ENCODE measurements at places on chromosomes 5 and 9.

- peak; percentile 47 for DNase-seq
Measured at GRCh38 chr5:35518104-35518503, 99.6 kb upstream of the SPEF2 start.

DNA sequence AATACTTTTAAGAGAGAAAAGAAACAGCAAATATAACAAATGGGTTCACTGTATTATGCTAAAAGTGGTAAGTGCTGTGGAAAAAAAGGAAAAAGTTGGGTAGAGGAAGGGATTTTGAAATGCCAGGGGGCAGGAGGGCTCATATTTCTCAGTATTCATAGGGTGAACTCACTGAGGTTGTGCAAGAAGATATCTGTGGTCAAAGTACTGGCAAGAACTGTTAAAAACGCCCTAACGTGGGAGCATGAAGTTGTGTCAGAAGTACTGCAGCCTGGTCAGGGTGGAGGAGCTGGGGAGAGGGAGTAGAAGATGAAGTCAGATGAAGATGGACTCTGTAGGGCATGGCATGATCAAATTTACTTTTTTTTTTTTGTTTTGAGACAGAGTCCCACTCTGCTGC is 31.2 kb upstream of the SLC28A3 start:
- no peak for DNase-seq

GRCh38 chr9:87795178-87795577 is 69.3 kb downstream of the CTSL start:
- no peak for DNase-seq

DNA sequence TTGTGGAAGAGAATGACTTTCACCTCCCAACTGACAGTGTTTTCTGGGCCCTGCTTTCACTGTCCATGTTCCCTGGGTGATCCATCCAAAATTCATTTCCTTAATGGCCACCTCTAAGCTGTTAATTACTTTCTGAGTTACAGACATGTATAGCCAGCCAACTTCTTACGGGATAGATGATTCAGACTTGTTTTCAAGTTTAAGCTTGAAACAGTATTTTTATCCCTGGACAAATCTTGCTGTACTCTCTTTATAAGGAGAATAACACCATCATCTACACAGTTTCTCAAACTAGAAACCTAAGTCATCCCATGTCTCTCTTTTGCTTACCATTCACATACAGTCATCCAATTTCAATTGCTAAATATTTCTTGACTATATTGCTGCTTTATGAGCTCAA is 6.9 kb downstream of the FAM174A start:
- no peak for DNase-seq

DNA sequence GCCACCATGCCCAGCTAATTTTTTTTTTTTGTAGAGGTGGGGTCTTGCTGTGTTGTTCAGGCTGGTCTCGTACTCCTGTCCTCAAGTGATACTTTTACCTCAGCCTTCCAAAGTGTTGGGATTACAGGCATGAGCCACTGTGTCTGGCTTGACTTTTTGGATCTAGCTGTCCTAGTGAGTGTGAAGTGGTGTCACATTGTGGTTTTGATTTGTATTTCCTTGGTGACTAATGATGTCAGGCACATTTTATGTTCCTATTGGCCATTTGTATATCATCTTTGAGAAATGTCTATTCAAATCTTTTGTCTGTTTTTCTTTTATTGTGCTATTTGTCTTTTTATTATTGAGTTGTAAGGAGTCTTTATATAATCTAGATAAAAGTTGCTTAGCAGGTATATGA is 53.5 kb upstream of the MCCC2 start:
- DNase-seq: no peak

- no peak for DNase-seq
Measured at GRCh38 chr9:125505988-125506438, 201.0 kb downstream of the MAPKAP1 start.

DNA sequence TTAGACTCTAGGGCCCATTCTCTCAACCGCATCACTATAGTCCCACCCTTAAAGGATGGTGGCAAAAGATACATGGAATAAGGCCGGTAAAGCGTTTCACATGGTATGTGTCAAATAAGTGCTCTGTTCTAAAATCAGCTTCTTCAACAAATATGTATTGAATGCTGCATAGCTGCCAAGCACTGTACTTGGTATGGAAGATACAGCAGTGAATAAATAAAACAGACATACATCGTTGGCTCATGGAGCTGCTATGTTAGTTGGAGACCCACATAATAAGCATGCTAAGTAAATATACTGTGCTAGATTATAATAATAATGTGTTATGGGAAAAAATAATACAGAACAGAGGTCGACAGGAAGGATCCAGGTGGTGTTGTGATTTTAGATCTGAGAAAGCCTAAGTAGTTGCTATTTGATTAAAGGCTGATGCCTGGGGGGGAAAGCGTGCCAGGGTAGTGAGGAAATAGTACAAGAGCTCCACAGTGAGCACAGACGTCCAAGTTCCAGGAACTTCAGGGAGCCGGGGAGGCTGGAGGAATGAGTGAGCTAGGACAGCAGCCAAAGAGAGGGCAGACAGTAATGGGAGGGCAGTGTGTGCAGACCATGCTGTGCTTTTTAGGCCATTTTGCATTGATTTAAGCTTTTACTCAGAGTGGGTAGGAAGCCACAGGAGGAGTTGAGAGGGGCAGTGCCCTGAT is 93.7 kb downstream of the JAKMIP2 start:
- DNase-seq: no peak

DNA sequence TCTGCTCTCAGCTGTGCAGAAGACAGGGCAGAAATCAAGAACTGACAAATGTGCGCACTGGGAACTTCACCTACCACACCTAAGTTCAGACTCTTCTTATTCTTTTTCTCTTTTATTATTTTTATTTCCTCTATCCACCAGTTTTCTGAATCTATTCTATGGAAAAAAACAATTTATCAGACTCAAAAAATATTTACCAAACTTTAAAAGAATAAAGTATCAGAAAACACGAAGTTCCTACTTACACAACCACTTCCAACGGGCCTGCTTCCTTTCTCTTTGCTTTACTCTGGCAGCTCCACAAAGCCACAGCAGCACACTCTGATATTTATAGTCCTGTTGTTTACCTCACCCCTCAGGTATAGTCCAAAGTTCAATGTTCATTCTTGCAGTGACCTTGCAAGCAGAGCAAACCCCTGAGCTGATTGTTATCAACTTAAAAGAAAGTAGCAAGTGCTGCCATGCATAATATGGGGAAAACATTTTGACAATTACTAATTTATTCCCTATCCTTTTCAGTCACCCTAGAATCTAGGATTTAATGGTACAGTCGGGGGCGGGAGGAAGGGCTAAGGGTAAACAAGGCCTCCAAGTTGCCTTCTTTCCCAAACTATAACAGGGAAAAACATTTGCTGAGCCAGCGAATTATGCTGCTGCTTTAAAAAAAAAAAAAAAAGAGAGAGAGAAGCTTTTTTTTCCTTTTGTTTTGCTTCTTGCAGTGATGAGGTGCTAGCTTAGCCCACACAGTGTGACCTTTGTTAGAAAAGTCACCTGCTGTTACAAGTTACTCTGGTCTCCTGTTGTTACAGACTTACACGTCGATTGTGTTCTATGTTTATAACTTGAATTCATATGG is at the start of gene SELENOP:
TSS of gene SELENOP (minus strand) at position 302 of the 856 bp plus-strand sequence. CDS start 3,539 bp downstream, outside the sequence.
- no peak for DNase-seq

GRCh38 chr9:13480693-13481092 is 201.2 kb upstream of the MPDZ start:
- DNase-seq: no peak

GRCh38 chr5:141729387-141730006 is 47.5 kb upstream of the ARAP3 start:
- no peak for DNase-seq

GRCh38 chr5:108303611-108304010 is 78.3 kb downstream of the FBXL17 start:
- DNase-seq: no peak

DNA sequence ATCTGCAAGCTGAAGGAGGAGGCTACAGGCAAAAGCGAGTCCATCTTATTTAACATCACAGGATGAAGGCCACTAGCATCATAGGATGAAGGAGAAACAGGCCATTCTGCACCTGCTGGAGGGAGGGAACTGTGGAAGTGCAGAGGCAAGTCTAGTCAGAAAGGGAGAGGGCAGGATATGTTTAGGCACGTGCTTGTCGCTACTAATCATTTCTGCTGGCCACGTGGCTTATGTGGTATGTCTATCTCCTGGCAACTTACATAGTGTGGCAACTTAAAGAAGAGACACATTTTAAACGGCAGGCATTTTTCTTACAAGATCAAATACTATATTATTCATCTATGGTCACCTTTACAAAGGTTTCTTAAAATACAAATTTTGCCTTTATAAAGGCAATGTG is 74.0 kb downstream of the GNAQ start:
- DNase-seq: no peak

- no peak for DNase-seq
Measured at GRCh38 chr5:122936088-122936487, 90.7 kb downstream of the SNX24 start.

GRCh38 chr9:36345103-36345846 is 54.8 kb downstream of the RNF38 start:
- DNase-seq: no peak

DNA sequence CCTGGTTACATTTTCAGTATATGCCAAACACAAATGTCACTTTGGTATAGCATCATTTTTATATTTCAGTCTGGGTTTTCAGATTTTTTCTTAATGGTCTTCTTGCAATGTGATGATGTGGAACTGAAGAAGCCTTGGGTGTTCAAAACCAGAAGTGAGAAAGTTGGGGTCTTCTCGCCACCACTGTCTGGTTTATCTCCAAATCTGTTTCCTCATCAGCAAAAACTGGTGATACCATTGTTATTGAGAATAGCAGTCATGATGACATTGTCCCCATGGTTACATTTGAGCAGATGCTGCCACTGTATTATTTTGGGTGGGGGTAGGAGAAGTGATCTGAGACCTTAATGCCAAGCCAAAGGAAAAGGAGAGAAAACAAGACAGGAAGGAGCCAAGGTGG is 85.9 kb upstream of the MAP3K1 start:
- DNase-seq: no peak

- no peak for DNase-seq
Measured at GRCh38 chr5:131142970-131143617, 22.0 kb downstream of the HINT1 start.

GRCh38 chr5:122984425-122984824 is 52.1 kb downstream of the PPIC start:
- no peak for DNase-seq

DNA sequence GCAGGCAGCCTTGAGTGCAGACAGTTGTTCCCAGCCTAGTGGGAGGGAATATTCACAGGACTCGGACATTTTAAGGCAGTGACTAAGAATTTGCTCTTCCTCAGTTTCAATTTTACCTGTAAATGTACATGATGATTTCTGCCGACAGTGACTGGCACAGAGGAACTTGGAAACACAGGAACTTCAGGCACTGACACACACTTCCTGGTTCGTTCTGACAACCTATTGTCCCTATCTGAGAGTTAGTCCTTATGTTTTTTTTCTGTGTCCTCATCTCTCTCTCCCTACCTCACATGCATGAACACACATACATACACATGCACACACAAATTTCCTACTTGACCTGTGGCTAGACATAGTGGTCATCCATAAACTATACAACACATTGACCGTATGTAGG is 89.4 kb upstream of the CD180 start:
- DNase-seq: no peak

GRCh38 chr9:3331801-3332200 is 194.0 kb downstream of the RFX3 start:
- DNase-seq: no peak

GRCh38 chr5:145911164-145911563 is 25.2 kb upstream of the SH3RF2 start:
- DNase-seq: no peak

- no peak for DNase-seq
Measured at GRCh38 chr9:17875886-17876285, 297.0 kb downstream of the SH3GL2 start.

DNA sequence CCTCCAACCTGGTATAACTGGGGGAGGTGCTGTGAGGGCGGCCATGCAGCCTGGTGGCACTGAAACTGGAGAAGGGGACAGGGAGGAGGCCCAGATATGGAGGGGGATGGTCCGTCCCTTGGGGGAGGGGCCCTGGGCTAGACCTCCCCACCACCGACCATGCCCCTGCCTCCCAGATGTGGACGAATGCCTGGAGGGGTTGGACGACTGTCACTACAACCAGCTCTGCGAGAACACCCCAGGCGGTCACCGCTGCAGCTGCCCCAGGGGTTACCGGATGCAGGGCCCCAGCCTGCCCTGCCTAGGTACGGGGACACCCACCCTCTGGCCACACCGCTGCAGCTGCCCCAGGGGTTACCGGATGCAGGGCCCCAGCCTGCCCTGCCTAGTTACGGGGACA is 15.4 kb upstream of the ASS1 start:
- DNase-seq: no peak

- DNase-seq: no peak
Measured at GRCh38 chr5:85549229-85549628, 1068.5 kb upstream of the COX7C start.

DNA sequence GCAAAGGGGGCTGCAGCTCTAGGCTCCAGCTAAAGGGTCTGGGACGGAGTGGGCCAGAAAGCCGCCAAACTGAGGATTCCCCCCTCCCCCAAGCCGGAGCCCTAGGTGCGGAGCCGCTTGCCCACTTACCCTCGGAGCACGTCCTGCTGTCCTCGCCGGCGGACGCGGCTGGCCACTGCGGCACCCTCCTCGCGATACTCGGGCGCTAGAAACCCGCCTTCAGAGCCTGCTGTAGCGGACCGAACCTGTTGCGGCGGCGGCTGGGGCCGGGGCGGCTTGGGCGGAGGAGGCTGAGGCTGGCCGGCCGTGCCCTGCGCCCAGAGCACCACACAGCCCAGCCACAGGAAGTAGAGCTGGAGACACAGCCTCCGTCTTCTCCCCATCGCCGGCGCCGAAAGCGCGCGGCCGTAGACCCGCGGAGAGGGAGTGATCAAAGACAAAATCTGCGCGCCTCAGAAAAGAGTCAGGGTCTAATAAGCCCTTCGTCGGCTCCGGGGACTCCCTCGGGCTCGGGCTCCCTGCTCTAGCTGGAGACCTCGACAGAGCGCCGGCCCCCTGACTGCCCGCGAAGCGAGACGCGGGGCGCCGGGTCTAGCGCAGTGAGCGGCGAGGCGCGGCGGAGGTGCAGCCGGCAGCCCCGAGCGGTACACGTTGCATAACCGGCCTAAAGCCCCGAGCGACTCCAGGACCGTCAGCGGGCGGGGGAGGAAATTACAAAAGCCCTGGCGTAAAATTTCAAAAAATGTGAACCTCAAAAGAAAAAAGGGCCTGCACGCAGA is 635 bp downstream of the FBN2 start:
- DNase-seq: no peak

DNA sequence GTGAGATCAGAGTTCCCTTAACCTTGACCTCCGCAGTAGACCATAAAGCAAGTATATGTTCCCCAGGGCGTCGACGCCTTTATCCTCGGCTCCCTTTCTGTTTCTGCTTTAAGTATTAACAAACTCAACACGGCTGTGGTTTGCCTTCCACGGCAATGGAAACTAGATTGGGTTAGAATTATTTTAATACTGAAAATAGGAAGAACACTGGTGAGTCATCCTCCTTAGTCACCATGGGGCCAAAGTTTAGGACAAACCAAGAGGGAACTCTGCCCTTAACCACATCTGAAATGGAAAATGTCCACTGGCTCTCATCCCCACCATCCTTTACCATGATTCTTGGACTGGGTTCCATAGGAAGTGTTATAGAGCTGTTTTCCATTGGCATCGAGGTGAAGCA is 386.1 kb downstream of the ACTL7B start:
- DNase-seq: no peak

All from GM19239 (cell line).